ENCODE measurements at places on chromosomes 7 and 10. TPM values are rescaled to one million over a fixed set of nuclear protein-coding genes. Genes with fewer than 3 reads are reported as not detected.
A peak's percentile ranks its signal among the peaks of the same experiment; 100 is the strongest.

Gene HNRNPF
- 185 TPM for total RNA-seq

DNA sequence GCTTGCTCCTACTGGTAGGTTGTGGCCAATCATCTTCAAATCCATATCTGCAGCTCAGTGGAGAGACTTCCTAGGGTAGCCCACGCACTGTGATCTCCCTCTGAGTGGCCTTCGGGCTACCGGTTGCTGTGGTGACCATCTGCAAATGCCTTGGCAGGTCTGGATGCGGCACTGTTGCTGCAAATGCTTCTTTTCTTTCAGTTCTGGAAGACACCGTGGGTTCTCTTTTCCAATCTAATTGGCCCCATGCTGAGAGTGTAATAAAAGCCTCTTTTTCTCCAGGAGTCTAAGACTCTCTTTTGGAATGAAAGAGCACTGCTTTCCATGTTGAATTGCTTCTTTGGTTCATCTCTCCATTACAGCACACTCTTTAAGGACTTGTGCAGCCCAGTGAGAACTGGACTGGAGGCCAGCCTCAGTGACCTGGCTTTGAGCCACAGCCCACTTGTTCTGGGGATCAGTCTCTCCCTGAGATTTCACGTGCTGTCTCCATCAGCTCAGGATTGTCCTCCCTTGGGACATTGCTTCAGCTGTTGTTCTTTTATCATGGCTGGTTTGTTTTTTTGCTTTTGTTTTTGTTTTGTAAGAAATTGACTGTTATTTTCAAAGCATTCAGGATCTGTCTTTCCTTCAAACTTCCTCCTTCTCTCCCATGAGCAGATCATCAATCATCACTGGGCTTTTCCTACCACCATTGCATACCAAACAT is 286.6 kb downstream of the BMPER start:
- no peaks in the 10 kb centered on the region for H3K36me3 ChIP-seq
- H3K27me3 ChIP-seq, result no peaks in the 10 kb centered on the region
- no peaks in the 10 kb centered on the region for H3K4me1 ChIP-seq
- DNase-seq, result no peak

- no peak for DNase-seq
- H3K36me3 ChIP-seq, result no peaks in the 10 kb centered on the region
- no peaks in the 10 kb centered on the region for H3K4me1 ChIP-seq
These were observed 67.5 kb downstream of the PFKFB3 start for GRCh38 chr10:6269953-6270867.

Gene PRPS1L1
- total RNA-seq, result not detected

DNA sequence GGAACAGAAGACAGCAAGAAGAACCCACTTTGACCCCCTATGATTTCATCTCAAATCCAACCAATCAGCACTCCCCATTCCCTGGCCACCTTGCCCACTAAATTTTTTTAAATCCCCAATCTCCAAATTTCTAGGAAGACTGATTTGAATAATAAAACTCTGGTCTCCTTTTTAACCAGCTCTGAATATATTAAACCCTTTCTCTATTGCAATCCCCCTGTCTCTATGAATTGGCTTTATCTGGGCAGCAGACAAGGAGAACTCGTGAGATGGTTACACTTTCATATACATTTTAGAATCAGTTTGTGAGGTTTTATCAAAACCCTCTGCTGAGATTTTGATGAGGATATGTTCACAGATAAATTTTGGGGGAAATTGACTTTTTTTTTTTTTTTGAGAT is 90.3 kb upstream of the TRIM24 start:
- no peak for DNase-seq
- no peak overlapping the region for H3K4me3 ChIP-seq
- H3K27me3 ChIP-seq, result no peaks in the 10 kb centered on the region
- no peaks in the 10 kb centered on the region for H3K4me1 ChIP-seq

- no peaks in the 10 kb centered on the region for H3K27me3 ChIP-seq
- no peaks in the 10 kb centered on the region for H3K36me3 ChIP-seq
- DNase-seq, result peak; percentile 51
- no peak overlapping the region for H3K27ac ChIP-seq
- H3K4me3 ChIP-seq, result no peak overlapping the region
- no peaks in the 10 kb centered on the region for H3K4me1 ChIP-seq
These were observed 7.8 kb upstream of the UBE2D1 start for GRCh38 chr10:58326967-58327381.

GRCh38 chr10:132634241-132634946 is 96.8 kb downstream of the INPP5A start:
- no peaks in the 10 kb centered on the region for H3K36me3 ChIP-seq
- peaks cover 27% of the 10 kb centered on the region for H3K4me1 ChIP-seq
- no peak for DNase-seq
- H3K27me3 ChIP-seq, result no peaks in the 10 kb centered on the region

- peak overlapping the region; percentile 80 for H3K4me3 ChIP-seq
- no peaks in the 10 kb centered on the region for H3K27me3 ChIP-seq
- peaks cover 5% of the 10 kb centered on the region for H3K4me1 ChIP-seq
- no peak overlapping the region for H3K27ac ChIP-seq
These were observed 1.4 kb downstream of the BTAF1 start for GRCh38 chr10:91925022-91925320.

Gene CTTNBP2
- 14.6 TPM for total RNA-seq

- no peaks in the 10 kb centered on the region for H3K27me3 ChIP-seq
- no peak for DNase-seq
- no peak overlapping the region for H3K4me3 ChIP-seq
- H3K27ac ChIP-seq, result no peak overlapping the region
- no peaks in the 10 kb centered on the region for H3K36me3 ChIP-seq
These were observed 294.8 kb downstream of the GRID1 start for GRCh38 chr10:86071758-86072157.

DNA sequence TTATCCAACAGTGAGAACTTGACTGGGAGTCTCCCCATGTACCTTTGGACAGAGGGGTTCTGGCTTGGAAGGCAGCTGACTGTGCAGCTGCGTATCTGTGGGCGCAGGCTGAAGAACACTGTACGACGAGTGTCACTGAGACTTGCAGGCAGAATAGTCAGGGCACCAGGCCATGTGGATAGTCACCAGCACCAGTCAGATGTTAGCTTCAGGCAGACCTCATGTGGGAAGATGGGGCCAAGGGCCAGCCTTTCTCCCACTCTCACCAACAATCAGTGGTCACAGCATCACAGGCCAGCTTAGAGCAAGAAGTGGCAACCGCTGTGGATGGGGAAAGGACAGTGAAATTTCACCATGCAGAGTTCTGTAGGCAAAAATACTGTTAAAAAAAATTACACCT is 43.4 kb upstream of the GJD4 start:
- no peaks in the 10 kb centered on the region for H3K36me3 ChIP-seq
- DNase-seq, result no peak
- no peak overlapping the region for H3K27ac ChIP-seq
- no peak overlapping the region for H3K4me3 ChIP-seq
- no peaks in the 10 kb centered on the region for H3K4me1 ChIP-seq
- no peaks in the 10 kb centered on the region for H3K27me3 ChIP-seq

GRCh38 chr7:89232-90019 is 102.9 kb upstream of the FAM20C start:
- no peaks in the 10 kb centered on the region for H3K36me3 ChIP-seq
- H3K4me3 ChIP-seq, result no peak overlapping the region
- peak overlapping the region; percentile 23 for H3K27ac ChIP-seq
- peak; percentile 31 for DNase-seq

DNA sequence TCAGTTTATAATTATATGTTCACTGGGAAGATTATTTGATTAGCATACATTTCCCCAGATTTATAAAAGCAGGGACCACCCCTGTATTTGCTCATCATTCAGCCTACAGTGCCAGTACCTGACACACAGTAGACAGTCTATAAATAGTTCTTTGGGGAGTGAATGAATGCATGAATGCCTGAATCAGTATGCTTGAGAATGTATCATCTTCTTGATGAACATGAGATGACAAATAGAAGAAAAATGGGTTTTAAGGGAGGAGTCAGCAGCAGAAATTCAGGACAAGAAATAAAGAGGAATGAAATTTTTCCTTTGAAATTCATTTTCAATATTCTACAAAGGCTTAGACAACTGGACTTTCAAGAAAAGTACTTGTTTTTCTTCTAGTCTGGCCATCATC is 295.8 kb upstream of the LRRTM3 start:
- no peaks in the 10 kb centered on the region for H3K27me3 ChIP-seq
- no peaks in the 10 kb centered on the region for H3K4me1 ChIP-seq
- H3K4me3 ChIP-seq, result no peak overlapping the region
- no peak for DNase-seq
- H3K27ac ChIP-seq, result no peak overlapping the region
- no peaks in the 10 kb centered on the region for H3K36me3 ChIP-seq

Measured in ovary (tissue), 10 donors.